ENCODE measurements at places on chromosomes 3 and 15.

- no peak for DNase-seq
Measured at GRCh38 chr3:142663865-142664264, 60.0 kb upstream of the TRPC1 start.

GRCh38 chr15:84647726-84648125 is 6.4 kb downstream of the WDR73 start:
- DNase-seq = no peak

- DNase-seq = no peak
Measured at GRCh38 chr15:39417366-39418134, 163.3 kb upstream of the THBS1 start.

GRCh38 chr3:58206406-58207011 is 4.3 kb downstream of the DNASE1L3 start:
- no peak for DNase-seq

DNA sequence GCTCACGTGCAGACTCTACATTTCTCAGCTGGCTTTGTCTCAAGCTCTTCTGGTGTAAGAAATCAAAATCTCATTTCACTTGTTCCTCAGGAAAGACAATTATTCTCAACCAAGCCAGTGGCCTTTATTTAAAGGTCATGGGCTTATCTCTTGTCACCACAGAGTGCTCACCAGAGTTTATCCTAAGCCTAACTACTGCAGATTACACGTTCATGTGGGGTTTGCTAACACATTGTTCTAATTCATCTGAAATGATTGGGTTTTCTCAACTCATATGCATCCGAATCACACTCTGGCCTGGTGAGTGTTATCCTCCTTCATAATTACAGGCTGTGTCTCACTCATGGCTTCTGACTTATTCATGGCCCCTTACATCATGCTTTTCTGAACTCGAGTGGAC is 83.3 kb upstream of the TSC22D2 start:
- DNase-seq = no peak

- no peak for DNase-seq
Measured at GRCh38 chr15:82995938-82996337, 9.9 kb downstream of the RAMAC start.

DNA sequence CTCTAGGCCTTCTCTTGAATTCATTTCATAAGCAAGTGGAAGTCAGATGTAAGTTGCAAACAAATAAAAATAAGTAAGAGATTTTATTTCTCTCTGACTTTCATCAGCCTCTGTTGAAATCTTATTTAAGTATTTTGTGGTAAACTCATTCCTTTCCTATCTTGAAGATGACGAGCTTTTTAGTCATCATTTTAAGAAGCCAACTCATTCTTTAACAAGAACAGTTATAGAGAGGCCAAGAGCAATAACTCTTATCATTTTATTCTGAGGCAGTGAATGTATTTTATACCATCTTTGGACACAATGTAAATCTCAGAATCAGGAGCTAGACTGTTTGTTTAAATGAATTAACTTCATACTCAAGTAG is 147.5 kb upstream of the MBNL1 start:
- no peak for DNase-seq

DNA sequence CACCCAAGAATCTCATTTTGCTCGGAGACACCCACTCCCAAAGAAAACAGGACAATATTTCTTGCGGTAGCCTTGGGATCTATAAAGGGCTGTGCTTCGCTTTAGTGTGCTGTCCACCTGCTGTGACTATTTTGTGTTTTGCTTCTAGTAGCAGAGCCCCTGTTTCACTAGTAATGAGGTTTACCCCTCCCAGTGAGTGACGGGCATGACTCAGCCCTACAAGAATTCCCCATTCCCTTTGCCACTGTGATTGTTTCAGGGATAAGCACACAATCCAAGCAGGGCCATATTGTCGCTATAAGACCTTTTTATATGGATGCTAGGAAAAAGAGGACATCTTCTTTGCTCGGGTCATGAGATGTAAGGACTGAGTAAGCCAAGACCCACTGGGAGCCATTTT is 62.5 kb upstream of the FOXB1 start:
- no peak for DNase-seq

GRCh38 chr3:46065294-46065705 is 38.0 kb upstream of the XCR1 start:
- DNase-seq = no peak

- DNase-seq = no peak
Measured at GRCh38 chr3:178480274-178480673, 56.0 kb upstream of the KCNMB2 start.

DNA sequence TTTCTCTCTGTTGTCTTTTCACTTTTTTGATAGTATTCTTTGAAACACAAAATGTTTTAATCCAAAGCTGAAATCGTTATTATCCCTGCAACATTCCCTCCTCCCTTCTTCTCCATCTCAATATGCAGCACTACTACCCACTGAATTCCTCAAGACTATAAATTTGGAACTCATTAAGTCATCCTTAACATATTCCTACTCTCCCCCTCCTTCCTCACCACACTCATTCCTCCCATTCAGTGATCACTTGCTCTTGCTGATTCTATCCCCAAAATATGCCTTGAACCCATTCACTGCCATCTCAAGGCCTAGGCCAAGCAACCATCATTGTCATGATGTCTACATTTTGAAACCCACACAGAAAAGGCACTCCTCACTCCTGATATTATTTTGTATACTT is 2.4 kb upstream of the PIK3R4 start:
- no peak for DNase-seq

- no peak for DNase-seq
Measured at GRCh38 chr3:127822041-127822681, at the start of gene MGLL. MGLL (minus strand) TSS chr3:127822515; CDS start chr3:127822318, 197 bp downstream.

DNA sequence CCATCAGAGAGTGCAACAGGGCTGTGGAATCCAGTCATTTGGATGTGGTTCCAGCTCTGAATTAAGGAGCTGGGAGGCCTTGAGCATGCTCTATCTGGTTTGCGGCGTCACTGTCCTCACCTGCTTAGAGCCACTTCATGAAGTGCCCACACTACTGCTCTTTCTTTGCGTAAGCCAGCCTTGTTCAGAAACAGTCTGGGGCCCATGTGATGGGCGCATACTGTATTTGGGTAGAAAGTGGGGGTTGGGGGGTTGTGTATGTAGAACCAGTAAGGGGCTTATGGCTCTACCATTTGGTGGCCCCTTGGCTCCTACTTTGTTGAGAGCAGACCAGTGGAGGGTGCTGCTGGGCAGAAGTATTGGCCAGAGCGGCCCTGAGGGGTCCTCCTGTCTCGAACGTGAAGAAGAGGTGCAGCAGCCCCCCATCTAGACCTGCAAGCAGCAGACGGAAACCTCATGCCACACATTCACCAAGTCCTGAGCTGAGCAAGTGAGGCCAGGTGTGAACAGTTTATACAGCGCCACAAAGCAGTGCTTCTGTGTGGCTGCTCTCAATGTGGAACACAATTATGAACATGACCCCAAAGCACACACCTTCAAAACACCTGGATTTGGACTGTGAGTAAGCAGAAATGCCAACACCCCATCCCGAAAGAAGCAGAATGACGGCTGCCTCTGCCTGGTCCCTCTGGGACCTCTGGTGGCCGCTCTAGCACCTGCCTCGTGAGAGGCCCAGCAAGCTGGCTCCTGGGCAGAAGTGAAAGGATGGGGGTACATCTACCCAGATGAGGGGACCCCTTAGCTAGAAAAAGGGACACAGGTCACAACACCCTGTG is 26.6 kb downstream of the SRPRB start:
- DNase-seq = no peak

GRCh38 chr15:33448961-33449606 is 138.3 kb downstream of the RYR3 start:
- DNase-seq = no peak

DNA sequence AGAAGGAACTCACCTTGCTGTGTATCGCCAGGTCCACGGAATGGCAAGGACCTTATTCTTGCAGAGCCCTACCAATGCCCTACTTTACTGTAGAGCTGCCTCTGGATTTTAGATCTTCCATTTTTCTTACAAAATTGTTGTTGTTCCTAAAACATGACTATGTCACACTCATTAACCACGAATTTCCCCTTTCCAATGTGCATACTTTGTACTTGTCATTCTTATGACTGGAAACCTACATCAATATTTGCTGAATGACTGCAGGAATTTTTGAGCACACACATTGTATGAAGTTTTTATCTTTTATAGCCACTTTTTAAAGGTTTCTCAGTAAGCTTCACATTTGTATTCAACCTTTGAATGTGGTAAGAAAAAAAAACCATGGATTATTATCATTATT is 35.9 kb upstream of the CMSS1 start:
- DNase-seq = no peak

GRCh38 chr3:43326891-43327581 is 40.7 kb downstream of the SNRK start:
- no peak for DNase-seq

GRCh38 chr15:65192016-65192415 is 6.9 kb upstream of the CLPX start:
- DNase-seq = no peak

DNA sequence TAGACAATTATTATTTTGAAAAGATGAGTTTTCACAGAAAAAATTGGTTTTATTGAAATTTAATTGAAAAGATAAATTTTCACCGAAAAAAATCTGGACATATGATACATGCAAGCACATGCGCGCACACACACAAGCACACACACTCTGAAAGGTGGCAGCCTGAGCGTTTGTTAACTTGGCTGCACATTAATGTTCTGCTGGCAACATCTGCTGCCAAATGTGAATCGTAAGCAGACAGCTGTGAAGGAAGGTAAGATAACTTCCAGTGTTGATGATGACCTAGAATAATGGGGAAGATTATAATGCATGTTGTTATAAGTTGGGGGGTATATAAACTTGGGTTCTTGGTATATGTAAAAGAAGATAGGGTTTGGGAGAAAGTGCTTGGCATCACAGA is 18.4 kb upstream of the CMTM7 start:
- no peak for DNase-seq

DNA sequence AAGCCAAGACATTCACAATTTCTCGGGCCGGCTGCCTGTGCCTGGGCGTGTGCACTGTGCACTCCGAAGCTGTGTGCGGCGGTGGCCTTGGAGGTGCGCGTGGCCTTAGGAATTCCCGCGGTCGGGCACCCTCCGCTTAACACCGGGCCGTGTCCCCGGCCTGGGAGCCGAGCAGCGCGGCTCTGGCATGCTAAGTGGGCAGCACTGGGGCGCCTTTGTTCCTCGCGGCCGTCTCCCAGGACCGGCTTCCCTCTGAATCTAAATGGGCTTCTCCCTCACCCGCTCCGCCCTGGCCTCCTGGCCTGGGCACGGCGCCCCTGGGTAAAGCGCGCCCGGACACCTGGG is 498 bp upstream of the ARNT2 start:
- peak; percentile 14 for DNase-seq

DNA sequence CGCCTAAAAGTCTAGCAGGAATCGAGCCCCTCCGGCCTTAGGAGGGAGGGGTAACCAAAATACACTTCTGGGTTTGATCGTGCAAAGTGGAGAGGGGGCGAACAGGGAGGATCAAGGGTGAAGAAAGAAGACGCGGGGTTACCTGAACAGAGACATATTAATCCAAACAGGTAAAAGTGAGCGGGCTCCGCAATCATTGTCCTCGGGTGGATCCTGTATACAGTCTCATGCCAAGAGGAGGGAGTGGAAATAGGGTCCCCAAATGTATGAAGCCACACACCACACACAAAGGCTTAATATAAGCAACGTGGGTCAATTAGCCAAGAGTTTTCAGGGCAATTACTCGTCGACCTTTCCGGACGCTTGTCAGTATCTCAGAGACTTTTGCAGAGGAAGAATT is 749.5 kb downstream of the ROBO1 start:
- DNase-seq = no peak

- DNase-seq = no peak
Measured at GRCh38 chr3:185988080-185988815, 50.4 kb upstream of the TRA2B start.

DNA sequence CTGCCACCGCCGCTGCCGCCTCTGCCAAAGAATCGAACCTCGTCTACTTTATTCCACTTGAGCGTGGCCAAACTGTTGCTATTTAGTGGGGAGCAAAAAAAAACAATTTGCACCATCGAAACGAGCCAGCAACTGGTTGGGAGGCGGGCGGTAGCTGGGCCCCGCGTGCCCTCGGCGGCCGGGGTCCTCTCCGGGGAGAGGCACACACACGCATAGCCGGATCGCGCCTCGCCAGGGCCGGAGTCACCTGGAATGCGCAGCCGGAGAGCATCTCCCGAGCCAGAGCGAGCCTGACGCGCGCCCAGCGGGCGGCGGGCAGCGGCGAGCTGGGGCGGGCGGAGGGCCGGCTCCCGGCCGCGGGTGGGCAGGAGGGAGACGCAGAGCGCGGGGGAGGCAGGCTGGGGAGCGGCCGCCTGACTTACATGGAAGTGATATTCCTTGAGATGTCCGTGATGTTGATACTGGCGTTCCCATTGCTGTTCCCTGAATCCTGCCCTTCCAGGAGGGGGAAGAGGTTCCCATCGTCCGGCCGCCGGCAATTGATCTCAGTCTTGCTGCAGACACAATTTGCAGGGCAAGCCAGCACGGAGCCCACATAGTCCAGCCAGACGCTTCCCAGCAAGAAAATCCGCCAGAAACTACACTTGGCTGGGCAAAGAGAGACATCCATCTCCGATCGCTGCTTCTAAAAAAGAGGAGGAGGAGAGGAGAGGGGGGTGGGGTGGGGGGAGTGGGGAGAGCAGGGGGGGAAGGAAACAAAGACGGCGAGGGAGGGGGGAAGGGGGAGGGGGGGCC is 858 bp downstream of the NTRK3 start:
- no peak for DNase-seq
